HCEC 1CT (cell line): ENCODE measurements at places on chromosomes 2 and 18.
A peak's percentile ranks its signal among the peaks of the same experiment; 100 is the strongest.

- DNase-seq = no peak
These were observed 26.7 kb downstream of the CNNM4 start for GRCh38 chr2:96787411-96787810.

DNA sequence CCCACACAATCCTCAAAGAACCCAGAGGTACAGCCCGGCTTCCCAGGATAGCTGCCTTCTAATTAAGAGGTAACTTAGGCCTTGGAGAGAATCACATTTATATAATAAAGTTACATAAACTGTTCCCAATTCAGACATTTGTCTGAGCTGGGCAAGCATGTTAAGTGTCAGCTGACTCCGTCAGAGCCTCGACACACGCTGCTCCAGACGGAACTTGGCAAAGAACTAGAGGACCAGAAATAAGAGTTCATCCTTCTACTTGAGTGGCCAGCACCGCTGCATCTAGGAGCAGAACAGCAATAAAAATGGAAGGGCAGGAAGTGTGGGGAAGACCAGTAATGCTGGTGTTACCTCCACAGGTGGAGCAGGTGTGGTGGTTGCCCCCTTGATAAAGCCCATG lies 80.5 kb downstream of the MYO5B start:
- DNase-seq = no peak

GRCh38 chr2:29613792-29614266 lies 307.6 kb downstream of the ALK start:
- no peak for DNase-seq

- DNase-seq = no peak
These were observed 100.9 kb upstream of the NXPH2 start for GRCh38 chr2:138881126-138881525.

DNA sequence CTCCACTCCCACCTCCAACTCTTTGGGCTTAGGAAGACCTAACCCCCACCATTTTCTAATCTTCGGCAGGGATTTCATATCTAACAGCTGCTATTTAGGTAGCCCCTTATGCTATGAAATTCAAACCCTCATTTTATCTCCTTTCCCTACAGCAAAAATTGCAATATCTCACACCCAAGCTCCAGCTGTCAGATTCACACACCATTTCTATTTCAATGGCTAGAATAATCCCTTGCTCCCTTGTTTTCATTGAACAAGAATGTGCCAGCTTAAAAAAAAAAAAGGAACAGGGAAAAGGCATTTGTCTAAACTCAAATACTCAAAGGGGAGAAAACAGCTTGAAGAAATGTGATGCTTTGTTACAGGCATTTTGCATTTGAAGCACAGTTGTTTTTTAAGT lies 850.6 kb upstream of the ACVR2A start:
- no peak for DNase-seq

- no peak for DNase-seq
These were observed 37.0 kb downstream of the FIGN start for GRCh38 chr2:163698857-163699256.

DNA sequence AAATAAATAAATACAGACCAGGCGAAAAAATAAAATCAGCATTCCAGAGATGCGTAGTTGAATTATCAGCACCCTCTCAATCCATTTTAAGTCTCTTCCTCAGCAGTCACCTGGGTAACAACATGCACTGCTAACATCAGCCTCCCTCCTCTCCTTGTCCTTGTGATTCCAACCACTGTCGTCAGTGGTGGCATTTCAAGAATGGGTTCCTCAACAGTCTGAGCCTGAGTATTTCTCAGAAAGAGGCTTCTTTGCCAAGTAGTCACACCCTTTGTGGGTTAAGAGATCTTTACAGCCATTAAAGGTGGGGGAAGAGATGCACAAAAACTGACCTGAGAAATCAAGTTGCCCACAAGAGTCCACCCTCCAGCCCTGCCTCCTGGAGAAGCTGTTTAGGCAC lies 39.0 kb downstream of the NOL10 start:
- no peak for DNase-seq

GRCh38 chr2:67649331-67650261 lies 252.5 kb downstream of the ETAA1 start:
- peak; percentile 27 for DNase-seq

DNA sequence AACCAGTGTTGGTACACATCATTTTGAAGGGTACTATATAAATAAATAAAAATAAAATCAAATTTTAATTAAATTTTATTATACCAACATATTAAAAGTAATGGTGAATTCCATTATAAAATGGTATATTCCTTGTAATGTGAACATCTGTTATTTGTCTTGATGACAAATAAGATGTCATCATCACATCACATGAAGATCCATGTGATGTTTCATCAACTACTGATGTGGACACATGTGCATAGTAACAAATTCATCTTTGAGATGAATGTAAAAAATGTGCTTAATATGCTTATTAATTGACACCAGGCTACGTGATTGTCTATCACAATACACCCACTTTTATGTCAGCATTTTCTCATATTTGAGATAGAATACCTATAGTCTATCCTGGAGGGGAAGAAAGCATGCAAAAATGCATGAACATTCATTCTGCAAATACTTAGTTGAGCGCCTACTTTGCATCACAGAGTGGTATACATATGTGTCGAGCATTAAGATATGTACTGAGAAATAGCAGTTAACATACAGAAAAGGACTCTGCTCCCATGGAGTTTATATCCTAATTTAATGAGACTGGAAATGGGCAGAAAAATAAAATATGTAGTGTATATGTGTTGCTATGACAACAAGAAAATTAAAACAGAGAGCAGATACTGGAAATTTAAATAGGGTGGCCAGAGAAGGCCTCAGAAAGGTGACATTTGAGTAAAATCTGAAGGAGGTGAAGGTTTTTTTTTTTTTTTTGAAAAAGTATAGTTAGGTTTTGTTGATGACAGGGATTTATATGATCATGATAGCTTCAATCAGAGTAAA lies 281.1 kb downstream of the ARHGAP15 start:
- DNase-seq = no peak

DNA sequence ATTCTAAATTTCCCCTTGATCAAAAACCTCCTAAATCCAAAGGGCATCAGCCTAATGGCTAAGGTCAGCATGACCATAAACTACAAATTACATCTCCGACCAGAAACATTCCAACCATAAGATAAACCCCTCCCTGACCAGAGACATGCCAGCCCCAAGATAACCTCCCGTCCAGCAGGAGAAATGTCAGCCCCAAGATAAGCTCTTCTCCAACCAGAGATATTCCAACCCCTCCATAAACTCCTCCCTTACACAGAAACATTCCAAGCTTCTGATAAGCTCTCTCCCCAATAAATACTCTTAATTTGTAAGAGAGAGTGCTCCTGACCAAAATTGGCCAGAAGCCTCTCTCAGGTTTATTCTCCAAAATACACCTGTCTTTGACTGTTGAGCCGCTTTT lies 274.0 kb downstream of the RNF152 start:
- no peak for DNase-seq

DNA sequence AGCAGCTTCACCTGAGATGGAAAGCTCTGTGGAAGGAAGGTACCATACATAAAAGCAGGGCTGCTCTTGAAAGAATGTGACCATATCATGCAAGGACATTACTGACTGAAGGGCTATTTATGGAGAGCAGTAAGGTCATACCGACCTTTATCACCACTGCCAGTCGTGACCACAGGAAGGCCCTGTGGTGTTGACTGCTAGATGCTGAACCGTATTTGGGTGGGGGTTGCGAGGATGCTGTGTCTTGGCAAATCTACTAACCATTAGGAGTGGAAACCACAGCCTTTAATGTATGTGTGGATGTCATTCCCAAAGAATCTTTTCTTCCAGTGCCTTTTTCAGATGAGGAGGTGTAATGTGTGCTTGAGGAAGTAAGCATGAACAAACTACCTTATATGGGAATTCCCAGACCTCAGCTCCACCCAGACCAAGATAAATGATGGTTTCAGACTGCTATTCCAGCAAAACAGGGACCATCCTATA lies 60.8 kb downstream of the LIMS1 start:
- peak; percentile 98 for DNase-seq

GRCh38 chr2:192357217-192357616 lies 162.5 kb upstream of the TMEFF2 start:
- no peak for DNase-seq

- no peak for DNase-seq
These were observed 929.5 kb downstream of the NRXN1 start for GRCh38 chr2:50102383-50102782.

DNA sequence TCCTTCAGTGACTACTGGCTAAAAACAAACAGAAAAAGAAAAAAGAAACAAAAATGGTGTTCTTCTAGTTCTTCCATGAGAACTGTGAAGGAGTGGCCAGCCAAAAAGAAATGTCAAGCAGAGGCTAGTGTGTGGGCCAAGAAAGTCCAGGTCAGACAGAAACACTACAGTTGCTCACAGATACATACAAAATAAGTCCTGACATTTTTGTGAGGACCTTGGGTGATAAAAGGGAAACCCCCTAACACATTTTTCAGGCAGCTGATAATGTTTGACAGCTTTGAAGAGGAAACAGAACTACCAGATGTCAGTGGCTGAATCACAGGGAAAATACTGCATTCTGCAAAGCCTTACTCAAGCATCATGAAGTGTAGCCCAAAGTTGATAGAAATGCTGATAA lies 28.1 kb downstream of the ARHGAP25 start:
- no peak for DNase-seq

DNA sequence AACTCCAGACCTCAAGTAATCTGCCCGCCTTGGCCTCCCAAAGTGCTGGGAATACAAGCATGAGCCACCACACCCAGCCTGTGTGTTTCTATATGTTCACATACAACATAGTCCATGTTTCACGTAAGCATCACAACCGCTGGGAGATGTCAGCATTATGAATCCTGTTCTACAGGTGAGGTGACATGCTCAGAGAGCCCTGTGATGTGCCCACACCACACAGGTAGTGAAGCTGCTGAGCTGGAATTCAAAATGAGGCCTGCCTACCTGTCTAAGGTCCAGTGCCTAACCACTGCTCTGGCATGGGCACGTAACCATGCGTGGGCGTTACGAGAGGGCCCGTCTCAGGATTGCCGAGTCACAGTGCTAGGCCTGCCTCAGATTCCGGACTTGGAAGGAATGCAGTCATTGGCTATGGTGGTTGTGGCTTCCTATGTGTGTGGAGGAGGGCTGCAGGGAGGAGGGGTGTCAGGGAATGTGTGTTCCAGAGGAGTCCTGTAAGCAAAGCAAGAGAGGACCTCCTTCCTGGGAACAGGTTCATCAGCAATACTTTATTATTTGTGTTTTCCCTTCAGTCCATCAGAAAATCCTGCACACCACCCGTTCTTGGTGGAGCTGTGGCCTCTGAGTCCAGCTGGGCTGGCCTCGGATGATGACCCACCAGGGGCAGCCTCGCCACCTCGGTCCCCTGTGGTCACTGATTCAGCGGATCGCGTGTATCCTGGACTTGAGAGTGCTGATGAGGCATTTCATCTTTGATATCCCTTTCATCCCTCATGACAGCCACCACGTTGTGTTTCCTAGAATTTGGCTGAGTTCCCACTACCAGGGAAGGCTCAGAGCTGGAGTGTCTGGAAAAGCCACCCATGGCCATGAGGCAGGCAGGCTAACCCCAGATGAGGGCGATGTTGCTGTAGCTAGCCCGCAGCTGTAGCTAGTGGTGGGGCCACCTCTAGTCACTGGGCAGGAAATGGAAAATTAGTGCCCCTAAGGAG lies 31.1 kb downstream of the HK2 start:
- DNase-seq = peak; percentile 43

DNA sequence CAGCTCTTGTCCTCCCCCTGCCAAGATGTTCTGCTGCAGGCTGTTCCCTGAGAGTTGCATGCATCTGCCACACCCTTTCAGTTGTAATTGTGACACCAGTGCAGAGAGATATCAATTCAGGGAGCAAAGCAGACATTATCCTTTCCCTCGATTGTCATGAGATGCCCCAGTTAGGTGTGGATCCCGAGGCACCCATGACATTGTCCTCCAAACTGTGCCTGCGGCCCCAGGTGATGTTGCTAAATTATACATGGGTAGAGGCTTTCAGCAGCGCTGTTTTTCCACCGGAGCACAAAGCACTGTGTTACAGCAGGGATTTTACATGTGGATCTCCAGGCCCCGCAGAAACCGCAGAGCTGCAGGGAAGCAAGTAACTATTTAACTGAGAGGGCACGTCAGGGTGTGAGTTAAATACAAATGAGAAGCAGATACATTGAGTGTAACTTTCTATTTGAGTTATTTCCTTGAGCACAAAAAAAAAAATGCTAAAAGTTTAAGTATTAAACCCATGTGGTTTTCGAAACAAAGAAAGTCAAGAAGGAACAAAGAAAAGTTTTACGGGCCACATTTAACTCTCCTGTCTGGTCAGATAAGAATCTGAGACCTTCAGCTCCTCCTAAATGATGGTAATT lies 90.3 kb upstream of the BCL2L11 start:
- no peak for DNase-seq

GRCh38 chr2:20416723-20417122 lies 30.2 kb upstream of the RHOB start:
- no peak for DNase-seq

DNA sequence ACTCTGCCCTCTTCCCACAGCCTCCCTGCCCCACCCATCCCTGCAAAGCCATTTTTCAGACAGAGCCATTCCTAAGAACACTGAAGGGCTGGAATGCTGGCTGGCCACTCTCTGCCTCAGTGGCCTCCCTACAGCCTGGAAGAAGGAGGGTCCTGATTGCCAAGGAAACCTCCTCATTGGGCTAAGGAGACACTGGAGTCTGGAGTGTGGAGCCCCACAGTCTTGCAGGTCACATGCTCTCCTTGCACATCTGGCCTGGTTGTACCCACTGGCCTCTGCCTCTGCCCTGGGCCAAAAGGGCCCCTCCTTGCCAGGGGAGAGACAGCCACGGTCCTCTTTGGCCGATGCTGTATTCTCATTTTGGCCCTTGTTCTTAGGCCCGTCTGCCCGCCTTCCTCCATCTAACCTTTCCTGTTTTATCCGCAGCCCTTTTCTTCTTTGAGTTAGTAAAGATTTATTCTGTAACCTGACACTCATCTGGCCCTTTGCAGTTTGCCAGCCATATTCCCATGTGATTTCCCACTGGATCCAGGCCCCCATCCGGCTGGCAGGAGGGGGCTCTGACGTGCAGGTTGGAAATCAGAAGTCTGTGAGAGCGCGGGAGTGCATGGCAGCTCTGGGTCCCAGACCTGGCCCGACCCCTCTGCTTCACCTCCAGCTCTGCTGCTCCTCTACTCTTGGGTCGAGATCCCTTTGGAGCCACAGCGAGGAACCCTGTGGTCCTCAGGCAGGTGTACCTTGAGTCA lies 11.0 kb upstream of the CATIP start:
- no peak for DNase-seq

DNA sequence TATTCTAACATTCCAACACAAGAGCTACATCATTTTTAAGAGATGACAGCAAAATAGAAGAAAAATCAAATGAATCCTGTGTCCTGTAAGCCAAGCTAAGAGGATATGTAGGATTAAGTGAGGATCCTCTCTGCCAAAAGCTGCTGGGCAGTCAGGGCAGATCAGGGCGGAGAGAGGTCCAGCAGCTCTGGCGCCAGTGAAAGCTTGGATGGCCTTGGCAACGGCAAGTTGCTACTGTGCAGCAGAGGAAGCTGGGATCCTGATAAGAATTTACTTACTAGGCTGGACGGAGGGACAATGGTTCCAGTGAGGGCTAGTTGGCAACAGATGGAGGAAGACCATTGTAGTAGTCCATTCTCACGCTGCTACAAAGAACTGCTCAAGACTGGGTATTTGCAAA lies 391.5 kb downstream of the XIRP2 start:
- DNase-seq = no peak
